ENCODE measurements at places on chromosomes 12 and 14.

DNA sequence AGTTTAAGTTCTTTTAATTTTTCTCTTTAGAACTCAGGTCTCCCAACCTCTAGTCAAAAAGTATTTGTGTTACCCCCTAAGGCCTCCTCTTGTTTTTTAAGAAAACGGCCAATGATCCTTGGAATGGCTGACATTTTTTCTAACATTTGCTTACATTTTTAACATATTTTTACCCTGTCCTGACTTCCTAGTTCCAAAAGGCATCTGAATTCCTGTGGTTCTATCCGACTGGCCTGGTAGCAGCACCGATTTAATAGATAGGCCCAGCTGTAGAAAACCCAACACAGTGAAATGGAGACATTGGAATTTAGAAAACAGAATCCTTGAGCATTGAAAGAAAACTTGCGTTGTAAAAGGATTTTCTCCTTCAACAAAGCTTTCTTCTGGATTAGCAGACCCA, 134.7 kb upstream of the GSC start:
- DNase-seq, result no peak

GRCh38 chr14:106459971-106460730, 933.8 kb downstream of the TMEM121 start:
- DNase-seq, result peak; percentile 38

DNA sequence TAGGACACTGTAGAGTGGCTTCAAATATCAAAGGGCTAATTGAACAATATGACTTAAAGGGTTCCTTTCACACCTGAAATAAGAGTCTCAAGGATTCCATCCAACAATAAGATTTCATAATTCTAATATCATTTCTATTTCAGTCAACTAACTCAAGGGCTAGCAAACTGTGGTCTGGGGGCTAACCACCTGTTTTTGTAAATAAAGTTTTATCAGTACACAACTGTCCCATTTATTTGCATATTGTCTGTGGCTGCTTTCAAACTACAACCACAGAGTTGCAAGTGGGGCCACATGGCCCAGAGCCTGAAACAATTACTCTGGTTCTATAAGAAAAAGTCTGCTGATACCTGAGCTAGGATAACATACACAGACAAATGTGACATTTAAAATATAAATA, 29.1 kb downstream of the MED13L start:
- no peak for DNase-seq

- DNase-seq, result no peak
Observed at GRCh38 chr12:121441555-121441954, 41.6 kb downstream of the RNF34 start.

GRCh38 chr12:21305661-21306060, 29.1 kb downstream of the SLCO1A2 start:
- DNase-seq, result no peak

- DNase-seq, result no peak
Observed at GRCh38 chr14:26602902-26603301, 5.1 kb upstream of the NOVA1 start.

- no peak for DNase-seq
Observed at GRCh38 chr14:88225721-88226120, 97.3 kb downstream of the KCNK10 start.

GRCh38 chr14:32366256-32366879, 37.3 kb downstream of the AKAP6 start:
- DNase-seq, result no peak

DNA sequence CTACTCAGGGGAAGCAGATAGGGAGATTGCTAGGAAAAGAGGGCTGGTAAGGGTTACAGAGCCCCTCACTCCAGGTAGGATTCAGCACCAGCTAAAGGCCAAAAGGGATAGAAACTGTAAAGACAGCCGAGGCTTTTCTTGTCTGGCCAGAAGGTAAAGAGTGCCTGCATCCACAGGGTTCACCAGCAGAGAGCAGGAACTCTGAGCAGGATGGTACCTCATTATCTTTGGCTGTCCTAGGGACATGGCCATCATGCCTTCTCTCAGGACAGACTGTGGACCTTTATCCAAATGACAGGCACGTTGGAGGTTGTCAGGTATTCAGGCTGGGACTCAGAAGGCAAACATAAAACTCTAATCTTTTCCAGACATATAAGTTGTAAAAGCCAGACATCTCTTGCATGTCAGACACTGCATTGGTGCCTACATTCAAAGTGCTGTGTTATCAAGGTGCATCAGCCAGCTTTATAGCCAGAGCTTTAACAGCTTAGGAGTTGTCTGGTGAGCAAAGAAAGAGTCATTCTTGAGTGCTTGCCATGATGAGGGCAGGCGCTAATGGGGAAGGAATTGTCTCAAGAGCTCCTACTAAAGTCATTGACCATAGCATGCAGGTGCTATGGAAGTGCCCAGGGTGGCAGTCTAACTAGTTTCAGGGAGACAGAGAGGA, 89.5 kb downstream of the PELI2 start:
- no peak for DNase-seq

- no peak for DNase-seq
Observed at GRCh38 chr14:103361867-103362266, 23.3 kb upstream of the MARK3 start.

- DNase-seq, result no peak
Observed at GRCh38 chr14:85822236-85822635, 292.3 kb downstream of the FLRT2 start.

DNA sequence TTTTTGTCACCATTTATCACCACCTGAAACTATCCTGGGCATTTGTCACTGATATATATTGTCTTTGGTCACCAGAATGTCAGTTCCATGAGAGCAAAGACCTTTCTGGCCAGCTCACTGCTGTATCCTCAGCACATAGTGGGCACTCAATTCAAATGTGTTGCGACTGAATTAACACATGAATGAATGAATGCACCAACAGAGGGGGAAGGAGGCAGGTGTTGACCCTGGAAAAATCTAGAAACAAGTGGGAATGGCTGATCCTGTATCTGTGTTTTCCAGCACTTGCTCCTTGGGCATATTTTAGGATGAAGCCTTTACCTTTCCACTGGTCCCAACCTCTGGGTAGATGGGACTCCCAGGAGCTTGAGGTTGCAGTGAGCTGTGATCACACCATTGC, 3.4 kb upstream of the NCOR2 start:
- no peak for DNase-seq

DNA sequence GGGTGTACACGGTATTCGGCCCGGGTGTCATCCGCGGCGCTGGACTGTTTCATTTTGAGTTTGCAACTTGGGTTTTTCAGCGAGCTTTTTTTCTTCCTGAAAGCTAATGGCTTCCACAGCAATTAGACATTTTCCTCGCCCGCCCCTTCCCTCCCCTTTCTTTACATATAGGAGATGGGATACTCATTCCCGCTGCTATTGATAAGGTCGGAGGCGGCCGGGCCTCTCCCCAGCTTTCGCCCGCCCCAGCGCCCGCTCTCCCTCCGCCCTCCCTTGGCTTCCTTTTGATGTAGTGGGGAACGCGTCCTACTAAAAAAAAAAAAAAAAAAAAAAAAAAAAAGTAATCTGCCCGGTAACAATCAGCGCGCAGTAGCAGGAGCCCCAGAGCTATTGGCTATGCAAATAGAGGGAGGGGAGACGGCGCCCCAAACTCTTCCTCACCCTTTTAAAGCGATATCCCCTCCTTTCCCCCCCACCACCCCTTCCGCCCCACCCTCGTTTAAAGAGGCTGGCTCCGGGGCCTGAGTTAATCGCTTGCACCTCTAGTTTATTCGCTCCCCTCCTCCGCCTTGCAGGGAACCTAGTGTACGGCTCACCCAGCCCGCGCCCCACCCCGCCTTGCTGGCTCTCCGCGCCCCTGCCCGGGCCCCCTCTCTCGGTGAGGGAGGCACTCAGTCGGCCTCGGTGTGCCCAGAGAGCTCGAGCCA, 1.7 kb upstream of the CCND2 start:
- DNase-seq, result peak; percentile 74

DNA sequence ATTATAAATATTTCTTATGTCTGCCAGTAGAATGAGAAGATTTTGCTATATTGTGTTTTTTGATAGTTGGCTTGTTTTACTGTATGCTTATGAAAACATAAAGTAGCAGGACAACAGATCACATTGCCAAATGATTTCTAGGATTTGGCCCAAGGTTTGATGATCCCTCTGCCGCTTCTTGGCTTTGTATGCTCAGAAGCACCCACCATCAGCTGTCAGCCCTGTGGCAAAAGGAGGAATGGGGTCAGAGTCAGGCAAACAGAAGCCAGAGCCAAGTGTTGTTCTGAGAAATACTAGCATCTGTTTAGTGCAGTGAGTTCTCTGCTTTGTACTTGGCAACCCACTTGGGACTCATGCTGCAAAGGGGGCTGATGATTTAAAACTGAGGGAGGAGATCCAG, 152.2 kb downstream of the PDE3A start:
- DNase-seq, result no peak

DNA sequence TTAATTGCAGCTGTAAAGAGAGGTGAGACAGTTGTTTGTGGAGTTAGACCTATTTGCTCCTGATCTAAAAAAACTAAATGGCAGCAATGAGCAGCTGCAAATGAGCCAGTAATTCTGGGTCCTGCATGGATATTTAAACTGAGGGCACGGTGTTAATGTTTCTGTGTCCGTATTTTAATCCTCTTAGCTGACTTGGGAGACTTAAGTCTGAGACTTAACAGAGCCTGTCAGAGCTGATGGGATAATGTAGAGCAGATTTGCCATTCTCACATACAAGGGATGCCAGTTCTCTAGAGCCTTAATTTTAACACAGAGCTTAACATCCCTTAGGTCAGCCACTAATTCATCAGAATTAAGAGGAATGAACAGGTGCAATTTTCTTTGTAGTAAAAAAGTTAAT, 178.6 kb upstream of the PDE3A start:
- no peak for DNase-seq

DNA sequence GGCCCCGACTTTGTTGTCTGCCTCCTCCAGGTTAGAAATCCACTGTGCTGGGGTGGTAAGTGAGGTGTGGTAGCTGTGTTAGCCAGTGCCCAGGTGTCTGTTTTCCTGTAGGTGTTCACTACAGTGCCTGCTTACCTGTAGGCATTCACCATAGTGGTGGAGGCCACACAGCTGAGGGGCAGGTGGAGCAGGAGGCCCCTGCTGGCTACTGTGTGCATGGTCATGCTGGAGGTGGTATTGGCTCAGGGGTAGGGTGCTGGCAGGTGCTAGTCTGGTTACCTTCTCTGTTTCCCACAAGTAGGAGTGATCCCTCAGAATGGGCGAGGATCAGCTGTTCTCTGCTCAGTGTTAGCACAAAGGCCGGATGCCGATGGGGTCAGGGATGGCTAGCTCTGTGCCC, 217.3 kb downstream of the SYT10 start:
- DNase-seq, result no peak

GRCh38 chr12:107662484-107662883, 23.1 kb upstream of the PWP1 start:
- DNase-seq, result no peak

GRCh38 chr12:47686645-47687240, 19.1 kb downstream of the RPAP3 start:
- DNase-seq, result no peak

- no peak for DNase-seq
Observed at GRCh38 chr12:95424271-95424994, 49.5 kb upstream of the METAP2 start.

- no peak for DNase-seq
Observed at GRCh38 chr14:58353516-58354299, 42.0 kb upstream of the TOMM20L start.

- DNase-seq, result no peak
Observed at GRCh38 chr12:14307004-14307403, 58.5 kb upstream of the ATF7IP start.

GRCh38 chr12:53219956-53220693, 11.9 kb downstream of the RARG start:
- DNase-seq, result no peak

GRCh38 chr14:79947440-79948054, 263.8 kb downstream of the DIO2 start:
- no peak for DNase-seq

GRCh38 chr12:14384783-14385638, 19.5 kb downstream of the ATF7IP start:
- DNase-seq, result no peak

DNA sequence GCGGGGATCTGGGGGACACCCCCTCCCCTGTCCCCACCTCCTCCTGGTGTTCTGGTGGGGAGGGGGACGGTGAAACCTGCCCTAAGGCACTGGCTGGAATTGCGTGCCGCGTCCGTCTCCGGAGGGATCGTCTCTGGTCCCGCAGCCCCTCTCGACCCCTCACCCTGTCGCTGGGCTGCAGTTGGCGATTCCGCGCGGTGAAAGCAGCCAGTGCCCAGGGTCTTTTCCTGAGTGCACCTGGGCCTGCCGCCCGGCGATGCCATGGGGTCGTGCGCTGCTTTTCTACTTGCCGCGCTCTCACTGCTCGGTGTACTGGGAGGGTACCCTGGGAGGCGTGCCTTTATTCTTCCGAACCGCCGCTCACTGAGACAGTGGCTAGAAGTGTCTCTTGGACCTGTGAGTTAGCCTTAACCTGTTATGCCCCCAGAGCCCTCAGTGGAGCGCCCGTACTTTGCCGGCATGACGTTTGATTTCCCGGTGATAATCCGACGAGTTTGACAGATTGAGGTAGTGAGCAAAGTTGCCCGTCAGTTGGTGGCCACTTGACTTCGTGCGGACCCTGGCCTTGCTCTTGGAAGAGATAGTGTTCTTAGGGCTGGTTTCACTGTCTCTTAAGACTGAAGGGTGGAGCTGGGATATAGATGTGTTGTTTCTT, 788 bp downstream of the SFSWAP start:
- DNase-seq, result no peak

DNA sequence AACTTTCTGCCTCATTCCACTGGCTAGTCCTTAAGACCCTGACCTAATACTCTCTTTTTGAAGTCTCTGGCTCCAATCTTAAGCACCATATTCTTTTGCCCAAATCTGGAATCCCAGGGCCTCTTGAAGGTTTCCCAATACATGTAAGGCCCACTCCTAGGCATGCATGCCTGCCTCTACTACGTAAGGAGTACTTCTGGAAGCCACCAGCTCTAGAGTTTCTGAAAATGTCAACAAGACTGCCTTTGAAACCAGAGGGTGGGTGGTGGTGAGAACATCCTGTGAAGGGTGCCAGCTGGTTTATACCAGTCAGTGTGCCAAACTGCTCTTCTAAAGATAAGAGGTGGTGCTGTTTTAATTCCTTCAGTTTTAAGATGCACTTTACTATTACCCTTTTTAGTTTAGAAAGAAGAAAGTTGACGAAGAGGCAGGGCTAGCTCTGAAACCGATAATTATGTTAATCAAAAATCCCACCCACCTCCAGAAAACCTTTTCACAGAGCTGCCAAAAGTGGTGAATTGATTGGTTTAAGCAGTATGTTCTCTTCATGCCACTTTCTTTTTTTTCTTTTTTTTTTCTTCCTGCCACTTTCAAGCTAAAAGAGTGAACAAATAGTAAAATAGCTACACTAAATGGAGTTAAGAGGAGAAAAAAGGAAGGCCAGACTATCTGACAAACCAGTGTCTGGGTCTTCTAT, 8.7 kb upstream of the WDR89 start:
- no peak for DNase-seq

DNA sequence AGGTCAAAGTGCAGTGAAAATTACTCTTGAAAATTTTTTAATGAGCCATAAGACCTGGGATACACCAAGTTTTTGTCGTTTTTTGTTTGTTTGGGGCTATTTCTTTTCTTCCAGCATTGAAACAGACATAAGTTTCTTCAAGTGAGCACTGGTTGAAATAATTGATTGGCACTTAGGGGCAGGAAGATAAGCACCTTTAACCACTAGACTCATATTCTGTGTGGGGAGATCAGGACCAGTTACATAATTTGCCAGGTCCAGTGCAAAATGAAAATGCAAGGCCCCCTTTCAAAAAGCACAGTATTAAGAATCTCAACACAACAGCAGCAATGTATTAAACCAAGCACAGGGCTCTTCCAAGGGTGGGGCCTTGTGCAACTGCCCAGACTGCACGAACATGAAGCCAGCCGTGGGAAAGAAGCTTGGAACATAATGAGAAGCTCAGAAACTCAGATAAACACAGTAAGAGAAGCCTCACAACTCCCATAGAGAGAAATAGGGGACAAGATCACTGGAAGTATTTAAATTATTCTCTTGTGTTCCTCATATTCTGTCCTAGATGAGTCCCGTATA, 3.2 kb upstream of the TCP11L2 start:
- DNase-seq, result no peak
